ENCODE measurements at places on chromosomes 4 and X.

DNA sequence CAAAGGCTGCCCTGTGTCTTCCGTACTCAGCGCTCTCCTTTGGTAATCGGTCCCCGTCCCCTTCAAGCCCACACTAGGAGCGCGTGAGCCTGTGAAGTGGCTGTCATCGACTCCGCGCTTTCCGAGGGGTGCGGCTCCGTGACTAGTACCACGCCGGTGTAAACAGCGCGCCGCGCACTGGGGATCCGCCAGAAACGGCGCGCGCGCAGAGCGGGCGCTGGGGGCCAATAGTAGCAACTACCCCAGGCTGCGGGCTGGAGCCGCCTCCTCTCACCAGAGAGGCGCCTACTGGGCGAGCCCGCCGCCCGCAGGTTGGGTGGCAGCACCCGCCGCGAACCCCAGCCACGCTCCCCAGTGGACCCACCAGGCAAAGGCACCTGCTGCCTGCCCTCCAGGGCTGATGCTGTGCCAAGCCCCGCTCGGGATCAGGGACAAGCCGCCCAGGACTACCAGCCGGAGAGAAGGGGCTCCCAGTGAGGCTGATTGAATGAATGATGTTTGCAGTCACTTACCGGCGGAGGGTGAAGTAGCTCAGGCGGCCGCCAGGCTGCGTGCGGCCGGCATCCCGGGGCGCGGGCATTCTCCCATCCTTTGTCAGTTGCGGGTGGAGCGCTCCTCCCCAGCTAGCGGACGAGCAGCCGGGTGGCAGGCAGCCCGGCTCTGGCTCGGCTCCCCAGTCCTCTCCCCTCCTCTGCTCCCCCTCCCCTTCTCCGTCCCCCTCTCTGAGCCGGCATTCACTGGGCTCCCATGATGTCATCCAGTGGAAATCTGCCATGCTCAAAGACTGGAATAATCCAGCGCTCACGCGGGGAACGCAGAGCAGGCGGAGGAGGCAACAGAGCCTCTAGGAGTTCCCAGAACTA, 370.3 kb upstream of the SMIM31 start:
- DNase-seq: peak; percentile 8

- no peak for DNase-seq
These were observed 41.2 kb upstream of the RASGEF1B start for GRCh38 chr4:81512757-81513501.

DNA sequence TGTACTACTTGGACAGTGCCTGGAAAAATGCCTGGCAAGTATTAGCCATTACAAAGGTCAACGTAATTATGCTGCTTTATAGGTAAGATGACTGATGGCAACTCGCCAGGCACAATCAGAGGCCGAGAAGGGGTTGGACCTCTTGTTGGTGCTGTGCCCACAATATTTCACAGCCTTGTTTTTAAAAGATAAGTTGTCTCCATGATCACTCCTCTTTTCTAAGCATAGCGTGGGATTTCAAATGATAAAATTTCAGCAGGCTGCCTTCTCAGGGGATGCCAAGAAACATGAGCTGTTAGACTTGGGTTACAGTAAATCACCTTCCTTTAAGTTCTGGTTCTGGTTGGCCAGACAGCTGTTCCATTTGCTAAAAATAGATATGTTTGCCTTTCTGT, 26.9 kb downstream of the HOPX start:
- DNase-seq: no peak

GRCh38 chr4:113977526-113977855, 2.0 kb downstream of the ARSJ start:
- DNase-seq: no peak

- no peak for DNase-seq
These were observed 61.7 kb upstream of the PLS3 start for GRCh38 chrX:115499112-115499805.

DNA sequence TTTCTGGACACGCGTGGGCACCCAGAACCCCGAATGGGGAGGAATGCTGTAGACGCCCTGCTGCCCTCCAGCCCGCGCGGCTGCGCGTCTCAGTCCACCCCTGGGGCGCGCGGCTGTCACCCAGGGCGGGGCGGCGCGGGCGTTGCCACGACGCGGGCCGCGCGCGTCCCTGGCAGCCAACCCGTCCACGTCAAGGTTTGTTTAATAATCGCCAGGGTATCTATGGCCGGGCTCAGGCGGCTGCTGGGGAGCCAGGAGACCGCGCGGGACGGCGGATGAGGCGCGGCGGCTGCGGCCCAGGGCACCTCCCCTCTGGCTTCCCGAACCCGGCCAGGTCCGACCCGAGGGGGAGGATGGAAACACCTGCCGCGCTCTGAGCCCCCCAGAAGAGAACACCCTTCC, at the start of gene SPATA18:
SPATA18 (plus strand) TSS at position 92 of the 402 bp plus-strand sequence. CDS start 401 bp downstream, outside the sequence.
- peak; percentile 32 for DNase-seq

DNA sequence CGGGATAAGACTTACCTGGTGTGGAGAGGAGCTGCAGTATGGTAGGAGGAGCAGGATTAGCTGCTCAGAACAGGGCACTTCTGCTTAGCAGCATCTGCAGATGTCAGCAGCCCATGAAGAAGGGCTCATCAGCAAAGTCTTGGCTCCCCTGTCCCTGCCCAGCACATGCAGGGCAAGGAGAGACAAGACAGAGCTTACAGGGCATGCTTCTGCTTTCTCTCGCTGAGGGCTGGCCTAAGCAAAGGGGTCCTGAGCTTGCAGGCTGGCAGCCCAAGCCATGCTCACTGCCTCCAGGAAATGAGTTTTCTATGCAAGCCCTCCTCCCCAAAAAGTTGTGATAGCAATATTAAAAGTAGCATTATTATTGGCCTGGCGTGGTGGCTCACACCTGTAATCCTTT, 39.5 kb upstream of the TAPT1 start:
- no peak for DNase-seq

- DNase-seq: peak; percentile 88
These were observed 32.3 kb upstream of the BBS12 start for GRCh38 chr4:122700178-122700725.

GRCh38 chrX:72117636-72118210, 14.0 kb downstream of the RTL5 start:
- no peak for DNase-seq

DNA sequence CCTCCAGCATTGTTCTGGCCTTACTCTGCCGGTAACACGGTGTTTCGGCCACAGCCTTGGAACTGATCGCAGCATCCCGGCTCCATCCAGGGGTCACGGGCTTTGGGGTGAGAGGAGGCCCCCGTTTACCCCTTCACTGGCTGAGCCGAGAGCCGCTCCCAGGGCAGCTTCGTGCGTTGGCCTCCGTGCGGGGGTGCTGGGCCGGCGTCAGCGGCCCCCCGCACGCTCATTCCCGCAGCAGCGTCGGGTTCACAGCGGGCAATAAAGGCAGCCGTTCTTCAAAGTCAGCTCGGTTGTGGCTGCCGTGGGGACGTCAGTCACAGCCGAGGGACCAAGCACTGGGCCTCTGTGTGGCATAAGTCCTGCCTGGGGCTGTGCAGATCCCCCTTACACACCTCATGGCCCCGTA, 25.3 kb upstream of the PLCXD1 start:
- no peak for DNase-seq

GRCh38 chr4:25783126-25783525, 79.7 kb downstream of the SEL1L3 start:
- DNase-seq: no peak

GRCh38 chr4:38894322-38894982, 26.8 kb downstream of the FAM114A1 start:
- no peak for DNase-seq

DNA sequence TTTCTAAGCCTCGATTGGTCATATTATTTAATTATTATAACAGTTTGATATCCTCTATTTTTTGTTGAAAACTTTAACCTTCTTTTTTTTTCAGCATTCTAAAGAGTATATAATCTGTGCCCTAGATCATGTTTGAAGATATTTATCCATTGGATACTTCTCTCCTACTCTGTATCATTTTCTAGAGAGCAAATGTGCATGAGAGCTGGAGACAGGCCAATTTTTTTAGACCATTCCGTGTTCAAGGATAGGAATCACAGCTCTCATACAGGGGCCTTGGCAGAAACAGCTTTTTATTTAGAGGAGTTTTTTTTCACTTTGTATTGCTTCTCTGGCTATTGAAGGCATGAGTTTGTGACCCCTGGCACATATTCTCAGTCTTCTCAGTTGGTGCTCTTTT, 57.7 kb upstream of the TBC1D14 start:
- DNase-seq: no peak

DNA sequence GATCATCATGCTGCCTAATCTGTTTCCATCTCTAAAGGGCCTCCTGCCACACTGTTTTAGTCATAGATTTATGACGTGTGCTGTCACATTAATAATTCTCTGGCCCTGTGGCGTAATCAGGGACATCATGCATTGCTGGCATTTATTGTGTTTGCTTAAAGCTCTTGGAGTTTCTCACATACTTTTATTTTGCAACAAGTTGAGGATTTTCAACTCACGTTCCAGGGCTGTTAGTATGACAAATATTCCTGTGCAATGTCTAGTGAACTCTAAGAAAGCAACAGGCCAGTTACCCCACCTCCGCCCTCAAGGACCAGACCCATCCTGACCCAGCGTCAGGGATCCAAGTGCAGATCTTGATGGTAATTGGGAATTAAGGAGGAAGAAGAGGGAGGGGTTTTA, 7.8 kb upstream of the PIGA start:
- no peak for DNase-seq

DNA sequence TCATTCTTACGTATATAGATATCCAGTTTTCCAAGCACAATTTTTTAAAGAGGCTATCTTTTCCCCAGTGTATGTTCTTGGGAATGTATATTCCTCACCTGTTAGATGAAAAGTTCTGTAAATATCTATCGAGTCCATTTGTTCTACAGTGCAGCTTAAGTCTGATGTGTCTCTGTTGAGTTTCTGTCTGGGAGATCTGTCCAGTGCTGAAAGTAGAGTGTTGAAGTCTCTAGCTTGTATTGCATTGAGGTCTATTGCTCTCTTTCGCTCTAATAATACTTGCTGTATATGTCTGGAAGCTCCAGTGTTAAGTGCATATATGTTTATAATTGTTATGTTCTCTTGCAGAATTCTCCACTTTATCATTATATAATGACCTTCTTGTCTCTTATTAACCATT, 373.1 kb downstream of the PPARGC1A start:
- no peak for DNase-seq

DNA sequence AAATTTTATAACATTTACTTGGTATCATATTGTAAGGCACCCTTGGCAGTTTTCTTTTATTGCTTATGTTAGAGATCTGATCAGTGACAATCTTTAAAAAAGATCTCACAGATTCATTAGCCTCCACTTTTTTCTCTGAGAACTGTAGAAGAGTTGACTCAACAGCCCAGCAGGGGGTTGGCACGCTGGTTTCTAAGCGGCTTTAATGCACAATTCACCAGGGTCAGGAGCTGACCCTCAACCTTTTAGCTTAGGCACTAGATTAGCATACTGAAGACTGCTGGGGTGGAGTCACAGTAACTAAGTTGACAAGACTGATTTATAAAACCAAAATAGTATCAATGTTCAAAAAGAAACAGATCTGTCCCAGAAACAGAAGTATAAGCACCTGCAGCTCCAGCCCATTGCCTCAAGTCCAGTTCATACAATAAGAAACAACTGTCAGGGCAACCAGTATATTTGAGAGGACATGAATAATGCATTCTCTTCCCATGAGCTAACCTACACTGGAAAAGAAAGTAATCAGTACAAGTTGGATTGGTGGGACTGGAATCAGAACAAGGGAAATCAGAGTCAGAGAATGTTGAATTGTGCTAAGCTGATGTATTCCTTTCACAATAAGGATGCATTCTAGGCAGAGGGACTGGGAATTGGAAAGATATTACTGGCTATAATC, 77.6 kb downstream of the PDE5A start:
- DNase-seq: no peak

GRCh38 chrX:139204898-139205667, 325.5 kb upstream of the F9 start:
- DNase-seq: peak; percentile 8

- no peak for DNase-seq
These were observed 66.6 kb downstream of the FNIP2 start for GRCh38 chr4:158835226-158836001.

DNA sequence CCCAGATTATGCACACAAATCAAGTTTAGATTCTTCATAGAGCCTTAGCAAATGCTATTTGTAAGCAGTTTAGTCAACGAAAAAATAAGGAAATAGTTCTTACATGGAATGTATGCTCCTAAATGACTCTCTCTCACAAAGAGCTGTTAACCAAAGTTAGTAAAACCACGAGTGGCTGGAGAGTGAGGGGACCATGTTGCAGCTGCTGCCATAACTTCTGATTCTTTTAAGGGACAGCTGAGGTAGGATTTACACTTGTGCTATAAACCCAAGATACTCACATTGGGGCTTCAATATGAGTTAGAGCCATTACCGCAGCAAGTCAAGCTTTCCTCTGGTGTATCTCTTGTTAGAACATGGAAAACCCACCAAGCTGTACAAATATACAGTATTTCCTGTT, 2.7 kb downstream of the DOCK11 start:
- no peak for DNase-seq

GRCh38 chrX:26442340-26442739, 226.4 kb downstream of the MAGEB5 start:
- no peak for DNase-seq

- no peak for DNase-seq
These were observed 236.7 kb upstream of the JADE1 start for GRCh38 chr4:128572778-128573241.

GRCh38 chrX:8138252-8138651, 32.8 kb downstream of the VCX2 start:
- DNase-seq: no peak

GRCh38 chrX:41490446-41490845, 43.3 kb downstream of the NYX start:
- no peak for DNase-seq

GRCh38 chrX:113849408-113849807, 734.5 kb upstream of the HTR2C start:
- DNase-seq: no peak

- DNase-seq: no peak
These were observed 297.6 kb downstream of the IL1RAPL1 start for GRCh38 chrX:28884823-28885222.

DNA sequence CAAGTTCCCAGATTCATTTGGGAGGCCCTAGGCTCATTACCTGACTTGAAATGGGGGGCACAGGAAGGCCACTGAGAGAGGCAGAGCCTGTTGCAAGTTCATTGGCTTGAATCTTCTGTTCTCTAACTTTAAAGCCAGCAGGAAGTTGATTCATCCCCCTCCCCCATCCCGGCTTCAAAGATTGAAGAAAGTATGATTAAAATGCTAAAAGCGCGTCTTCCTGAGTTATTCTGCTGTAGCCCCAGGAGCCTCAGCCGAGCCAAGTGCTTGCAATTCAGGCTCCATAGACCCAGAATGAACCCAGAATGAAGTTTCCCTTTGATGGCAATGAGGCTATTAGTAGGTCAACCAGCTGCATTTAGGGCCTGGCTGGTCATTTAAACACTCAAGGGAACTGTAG, 14.7 kb downstream of the CHST7 start:
- DNase-seq: no peak

DNA sequence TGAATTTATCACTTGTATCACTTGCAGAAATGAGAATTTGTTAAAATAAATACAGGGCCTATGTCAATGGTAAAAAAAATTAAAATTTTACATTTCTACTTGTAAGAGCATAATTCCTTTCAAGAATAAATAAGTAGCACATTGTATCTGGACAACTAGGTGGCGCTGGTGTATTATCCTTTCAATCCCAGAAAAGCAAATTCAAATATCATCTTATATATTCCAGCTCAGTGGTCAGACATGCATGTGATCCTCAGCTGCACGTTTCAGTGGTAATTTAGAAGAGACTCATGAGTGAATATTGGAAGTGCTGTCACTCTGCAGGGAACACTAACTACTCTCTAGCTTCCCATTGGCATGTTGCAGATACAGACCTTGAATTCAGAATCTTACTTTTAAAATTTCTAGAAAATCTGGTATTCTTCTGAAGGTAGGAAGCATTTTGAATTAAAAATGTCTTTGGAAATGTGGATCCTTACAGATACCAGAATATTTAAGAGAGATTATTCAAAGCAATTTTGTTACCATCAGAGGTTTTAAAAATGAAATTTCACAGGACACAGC, 1414.7 kb upstream of the TENM3 start:
- DNase-seq: peak; percentile 24

Data from RWPE1 (cell line).